ENCODE measurements at places on chromosomes 4 and X.

- no peak for DNase-seq
These were observed 21.5 kb upstream of the GTPBP6 start for GRCh38 chrX:340121-340520.

DNA sequence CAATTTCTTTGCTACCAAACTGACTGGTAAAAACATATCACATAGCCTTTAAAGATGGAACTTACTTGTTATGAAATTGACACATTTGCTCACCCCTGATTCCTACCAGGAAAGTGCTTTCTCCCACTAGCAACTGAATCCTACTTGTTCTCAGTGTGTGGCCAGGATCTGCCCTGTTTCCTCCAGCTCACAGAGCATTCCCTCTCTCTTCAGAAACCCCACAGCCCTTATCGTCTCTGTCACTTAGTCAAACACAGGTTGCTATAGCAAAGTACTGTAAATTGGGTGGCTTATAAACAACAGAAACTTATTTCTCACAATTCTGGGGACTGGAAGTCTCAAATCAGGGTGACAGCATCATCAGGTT is 265.2 kb upstream of the BOD1L1 start:
- no peak for DNase-seq

DNA sequence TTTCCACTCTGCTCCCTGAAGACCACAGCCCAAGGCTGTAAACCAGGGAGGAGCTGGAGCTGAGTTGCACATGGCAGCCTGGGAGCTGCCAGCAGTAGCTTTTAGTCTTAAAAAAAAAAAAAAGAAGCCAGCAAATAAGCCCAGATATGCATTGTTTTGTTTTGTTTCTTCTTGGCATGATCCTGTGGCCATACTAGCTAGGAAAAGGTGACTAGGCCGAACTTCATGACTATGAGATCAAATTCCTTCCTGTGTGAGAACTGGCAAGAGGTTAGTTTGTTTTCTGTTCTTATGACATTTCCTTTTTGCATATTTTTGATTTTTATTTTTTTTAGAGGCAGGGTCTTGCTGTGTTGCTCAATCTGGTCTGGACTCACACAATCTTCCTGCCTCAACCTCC is 323.3 kb downstream of the DCTD start:
- DNase-seq: no peak

DNA sequence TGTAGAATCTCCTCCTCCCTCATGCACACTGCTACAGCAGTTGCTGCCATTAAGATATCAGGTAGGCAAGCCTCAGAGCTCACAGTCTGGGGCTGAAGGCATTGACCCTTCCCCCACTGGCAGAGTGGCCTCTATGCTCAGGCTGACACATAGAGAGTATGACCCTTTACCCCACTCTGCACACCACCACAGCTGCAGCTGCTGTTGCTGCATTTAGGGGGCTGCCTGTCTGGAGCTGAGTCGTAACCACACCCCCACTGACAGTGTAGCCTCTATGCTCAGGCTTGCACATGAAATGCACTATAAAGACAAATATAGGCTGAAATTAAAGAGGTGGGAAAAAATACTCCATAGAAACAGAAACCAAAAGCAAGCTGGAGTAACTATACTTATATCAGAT is 289.3 kb upstream of the PABPC4L start:
- DNase-seq: no peak

- DNase-seq: no peak
These were observed 28.9 kb upstream of the WDFY3 start for GRCh38 chr4:84995386-84995785.

GRCh38 chr4:107743532-107743931 is 23.5 kb upstream of the PAPSS1 start:
- DNase-seq: no peak

DNA sequence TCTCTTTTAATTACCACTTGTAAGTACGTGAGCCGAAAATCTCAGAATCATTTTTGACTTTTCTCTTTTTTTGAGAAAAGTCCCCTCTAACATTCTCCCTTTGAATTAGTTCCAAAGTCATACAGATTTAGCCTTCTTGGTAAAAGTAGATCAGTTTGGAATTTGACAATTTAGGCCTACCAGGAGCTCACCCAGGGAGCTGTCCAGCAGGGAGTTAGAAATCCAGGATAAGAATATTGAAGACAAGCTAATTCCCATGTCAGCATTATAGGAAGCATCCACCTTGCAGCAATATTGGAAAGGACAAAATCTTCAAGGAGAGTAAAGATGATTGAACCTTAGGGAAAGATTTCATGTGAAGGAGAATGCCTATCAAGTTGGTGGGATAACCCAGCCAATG is 352.2 kb upstream of the CPEB2 start:
- no peak for DNase-seq

DNA sequence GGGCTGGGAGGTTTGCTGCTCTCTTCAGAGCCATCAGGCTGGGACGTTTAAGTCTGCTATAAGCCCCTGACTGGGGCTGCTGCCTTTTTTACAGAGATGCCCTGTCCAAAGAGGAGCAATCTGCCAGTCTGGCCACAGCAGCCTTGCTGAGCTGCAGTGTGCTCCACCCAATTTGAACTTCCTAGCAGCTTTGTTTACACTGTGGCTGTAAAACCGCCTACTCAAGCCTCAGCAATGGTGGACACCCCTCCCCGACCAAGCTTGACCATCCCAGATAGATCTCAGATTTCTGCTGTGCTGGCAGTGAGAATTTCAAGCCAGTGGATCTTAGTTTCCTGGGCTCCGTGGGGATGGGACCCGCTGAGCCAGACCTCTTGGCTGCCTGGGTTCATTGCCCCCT is 40.7 kb downstream of the SPATA18 start:
- DNase-seq: peak; percentile 20

GRCh38 chrX:74009041-74009440 is 294.9 kb upstream of the ZCCHC13 start:
- DNase-seq: no peak

DNA sequence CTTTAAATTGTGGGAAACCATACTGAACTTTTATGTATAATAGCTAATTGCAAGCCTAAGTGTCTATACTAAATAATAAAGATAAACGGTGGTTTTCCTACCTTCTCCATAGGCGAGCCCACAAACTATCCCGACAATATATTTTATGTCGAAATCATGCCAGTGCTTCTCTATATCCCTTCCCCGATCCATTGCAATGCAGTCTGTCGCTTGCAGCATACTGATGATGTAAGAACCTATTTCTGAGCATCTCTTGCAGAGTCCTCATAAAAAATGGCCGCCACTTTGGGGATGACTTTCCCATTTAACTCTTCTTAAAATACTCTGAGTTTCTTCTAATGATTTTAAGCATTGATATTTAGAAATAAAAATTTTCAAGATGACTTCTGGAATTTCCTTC is 58.1 kb upstream of the TLR3 start:
- DNase-seq: no peak

DNA sequence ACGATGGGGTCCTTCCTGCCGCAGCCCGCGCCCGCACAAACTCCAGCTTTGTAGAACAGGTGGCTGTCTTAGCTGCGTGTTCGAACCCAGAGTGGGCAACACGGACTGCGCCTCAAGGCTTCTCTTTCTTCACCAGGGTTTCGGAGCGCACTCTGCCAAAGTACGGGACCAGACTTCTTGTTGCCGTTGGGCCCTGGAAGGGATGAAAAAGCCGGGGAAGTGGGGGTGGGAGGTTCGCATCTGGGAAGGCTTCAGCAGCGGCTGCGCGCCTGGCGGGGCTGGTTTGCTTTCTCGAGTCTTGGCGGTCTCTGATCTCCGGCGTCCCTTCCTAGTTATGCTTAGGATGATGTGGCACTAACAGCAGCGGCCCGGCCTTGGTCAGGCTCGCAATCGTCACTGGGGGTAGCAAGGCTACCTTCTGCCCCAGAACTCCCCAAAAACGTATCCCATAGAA is 673 bp downstream of the PARM1 start:
- peak; percentile 26 for DNase-seq

DNA sequence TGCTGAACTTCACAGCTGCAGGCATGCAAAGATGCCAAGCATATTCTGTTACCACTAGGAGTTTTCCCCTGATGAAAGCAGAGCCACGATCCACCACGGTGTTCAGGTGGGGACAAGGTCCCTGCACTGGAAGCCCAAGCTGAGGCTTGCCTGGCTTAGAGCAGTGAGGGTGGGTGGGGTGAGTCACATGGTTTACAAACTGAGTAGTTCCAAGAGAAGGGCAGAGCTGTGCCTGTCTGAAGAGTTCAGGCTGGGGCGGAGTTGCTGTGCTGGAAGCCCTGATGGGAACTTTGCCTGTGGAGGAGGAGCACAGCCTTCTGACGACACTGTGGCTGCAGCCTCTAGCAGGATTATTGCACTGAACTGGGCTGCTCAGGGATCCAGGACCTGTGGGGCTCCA is 45.5 kb downstream of the FAM9B start:
- DNase-seq: peak; percentile 56

- peak; percentile 79 for DNase-seq
These were observed 180.7 kb downstream of the GASK1B start for GRCh38 chr4:157992038-157992705.

DNA sequence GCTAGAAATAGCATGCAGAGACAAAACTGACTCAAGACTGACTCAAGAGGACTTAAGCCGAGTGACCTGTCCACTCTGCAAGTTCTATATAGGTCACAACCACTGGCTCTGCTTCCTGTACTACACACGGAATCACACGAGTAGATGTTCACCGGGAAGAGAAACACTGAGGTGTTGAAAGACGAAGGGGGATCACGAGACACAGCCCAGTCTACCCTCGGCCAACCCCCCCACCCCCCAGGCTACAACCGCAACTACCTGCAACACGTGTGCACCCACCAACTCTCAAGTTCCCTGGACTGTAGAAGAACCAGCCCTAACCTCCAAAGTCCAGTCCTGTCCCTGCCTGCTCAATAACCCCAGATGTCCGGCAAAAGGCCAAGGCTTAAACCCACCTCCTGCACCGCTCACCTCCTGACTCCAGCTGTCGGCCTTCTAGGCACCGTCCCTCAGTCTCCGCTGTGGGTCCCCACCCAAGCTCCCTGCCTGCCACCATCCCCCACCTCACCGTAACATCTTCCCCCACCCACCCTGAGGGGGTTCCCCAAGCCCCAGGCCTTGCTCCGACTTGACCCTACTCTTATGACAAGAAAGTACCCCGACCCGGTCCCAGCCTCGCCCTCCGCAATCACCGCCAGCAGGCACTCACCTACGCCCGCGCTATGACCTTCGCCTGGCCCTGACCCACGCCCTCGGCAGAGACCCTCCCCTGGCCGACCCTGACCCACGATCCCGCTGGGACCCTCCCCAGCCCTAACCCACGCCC is 739 bp downstream of the GAK start:
- no peak for DNase-seq

GRCh38 chr4:103499094-103499493 is 220.7 kb downstream of the TACR3 start:
- no peak for DNase-seq

- no peak for DNase-seq
These were observed 210.0 kb downstream of the SOWAHB start for GRCh38 chr4:76687746-76688448.

- DNase-seq: no peak
These were observed 756.4 kb upstream of the IGFBP7 start for GRCh38 chr4:57866468-57867171.

DNA sequence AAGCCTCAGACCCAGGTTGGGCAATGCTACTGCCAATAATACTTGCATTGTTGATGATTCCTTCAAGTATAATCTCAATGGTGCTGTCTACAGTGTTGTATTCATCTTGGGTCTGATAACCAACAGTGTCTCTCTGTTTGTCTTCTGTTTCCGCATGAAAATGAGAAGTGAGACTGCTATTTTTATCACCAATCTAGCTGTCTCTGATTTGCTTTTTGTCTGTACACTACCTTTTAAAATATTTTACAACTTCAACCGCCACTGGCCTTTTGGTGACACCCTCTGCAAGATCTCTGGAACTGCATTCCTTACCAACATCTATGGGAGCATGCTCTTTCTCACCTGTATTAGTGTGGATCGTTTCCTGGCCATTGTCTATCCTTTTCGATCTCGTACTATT is 7.4 kb downstream of the LPAR4 start:
- DNase-seq: no peak

- no peak for DNase-seq
These were observed 52.6 kb downstream of the CHM start for GRCh38 chrX:85994797-85995196.

- no peak for DNase-seq
These were observed 951 bp upstream of the ZNF518B start for GRCh38 chr4:10458177-10458576.

DNA sequence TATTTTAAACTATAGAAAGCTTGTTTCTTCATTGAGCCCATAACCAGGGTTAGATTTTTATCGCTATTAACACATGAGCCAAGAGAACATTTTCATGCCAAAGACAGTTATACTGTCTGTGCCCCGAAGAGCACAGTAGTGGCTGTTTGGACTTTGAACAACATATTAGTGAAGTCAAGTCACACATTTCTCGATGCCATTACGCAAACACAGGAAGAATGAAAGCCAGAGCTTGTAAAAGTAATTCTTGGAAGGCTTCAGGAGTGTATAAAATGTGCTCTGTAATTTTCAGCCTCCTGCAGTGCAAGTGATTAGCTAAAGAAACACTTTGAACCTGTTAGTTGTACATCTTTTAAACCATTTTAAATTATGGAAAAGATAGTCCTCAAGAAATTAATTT is 590.7 kb upstream of the PITX2 start:
- peak; percentile 5 for DNase-seq

DNA sequence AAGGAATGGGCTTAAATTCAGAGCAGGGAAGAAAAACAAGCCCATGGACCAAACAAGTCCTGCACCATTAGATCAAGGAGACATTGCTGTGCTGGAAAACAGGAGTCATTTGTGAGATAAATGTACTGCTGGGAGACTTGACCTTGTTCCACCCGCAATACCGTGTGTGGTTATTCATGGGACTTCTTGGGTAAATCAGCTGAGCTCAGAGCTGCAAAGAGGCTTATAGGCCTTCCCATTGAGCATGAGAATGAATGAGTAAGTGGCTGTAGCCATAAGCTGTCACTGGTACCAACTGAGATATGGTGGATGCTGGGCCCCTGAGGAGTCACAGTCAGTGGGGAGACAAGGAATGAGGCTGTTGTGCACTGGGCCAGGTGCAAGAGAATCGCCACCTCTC is 2.3 kb upstream of the CYTL1 start:
- no peak for DNase-seq

DNA sequence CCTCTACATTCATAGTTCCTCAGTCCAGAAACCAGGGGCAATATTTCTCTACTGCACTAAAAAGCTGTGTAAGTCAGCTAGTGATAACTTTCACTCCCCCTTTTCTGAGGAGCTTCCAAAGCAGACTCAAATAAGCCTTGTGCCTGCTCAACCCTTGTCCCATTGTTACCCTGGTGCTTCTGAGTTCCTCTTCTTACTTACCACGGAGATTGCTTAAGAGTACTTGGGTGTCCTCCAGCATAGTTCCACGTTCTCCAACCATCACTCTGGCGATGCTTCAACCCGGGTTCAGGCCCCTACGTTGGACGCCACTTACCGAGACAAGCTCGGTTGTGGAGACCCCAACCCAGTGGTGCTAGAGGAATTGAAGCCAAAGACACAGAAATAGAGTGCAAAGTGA is 71.6 kb downstream of the ADAM29 start:
- no peak for DNase-seq

- DNase-seq: no peak
These were observed 64.2 kb downstream of the SPINK2 start for GRCh38 chr4:56757261-56757746.
